Activated T-cell treated with anti-CD3 and anti-CD28 coated beads, Interleukin-2, amount 50 U/mL, for 1 hour (primary cell): ENCODE measurements at places on chromosomes 4 and X.

GRCh38 chrX:119482481-119483480 is 14.5 kb downstream of the SLC25A5 start:
- peak; percentile 71 for DNase-seq

- no peak for DNase-seq
Observed at GRCh38 chr4:169260217-169260866, 10.4 kb downstream of the SH3RF1 start.

GRCh38 chr4:30396772-30397475 is 323.2 kb upstream of the PCDH7 start:
- no peak for DNase-seq

DNA sequence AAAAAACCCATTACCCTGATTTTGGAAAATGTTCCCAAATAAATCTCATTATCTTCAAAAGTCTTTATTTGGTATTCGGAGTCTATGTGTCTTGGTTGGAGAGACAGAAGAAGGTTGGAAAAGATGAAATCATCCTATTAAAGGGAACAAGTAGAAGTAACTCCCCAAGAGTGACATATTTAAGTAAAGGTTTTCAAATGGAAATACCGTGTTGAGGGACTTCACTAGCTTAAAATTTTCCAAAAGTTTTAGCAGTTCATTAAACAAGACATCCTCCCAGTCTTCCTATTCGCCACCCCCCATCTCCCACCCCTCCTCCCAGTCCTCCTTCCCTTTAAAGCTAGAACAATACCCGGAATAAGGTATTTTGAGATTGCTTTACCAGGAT is 62.7 kb upstream of the CCDC160 start:
- DNase-seq: no peak

DNA sequence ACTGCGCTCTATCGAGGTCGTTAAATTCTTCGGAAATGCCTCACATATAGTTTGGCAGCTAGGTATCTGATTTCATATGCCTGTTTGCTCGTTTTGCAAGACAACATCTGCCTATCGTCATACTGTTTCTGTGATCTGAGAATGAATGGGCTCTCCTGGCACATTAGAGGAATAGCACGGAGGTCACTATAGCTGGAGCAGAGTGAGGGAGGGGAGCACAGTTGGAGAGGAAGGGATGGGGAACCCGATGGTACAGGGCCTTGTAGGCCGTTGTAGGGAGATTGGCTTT is 552 bp downstream of the IKBKG start:
- DNase-seq: no peak

- DNase-seq: no peak
Observed at GRCh38 chr4:120055162-120055561, 11.5 kb downstream of the MAD2L1 start.
